ENCODE measurements at places on chromosomes 6 and 20.

DNA sequence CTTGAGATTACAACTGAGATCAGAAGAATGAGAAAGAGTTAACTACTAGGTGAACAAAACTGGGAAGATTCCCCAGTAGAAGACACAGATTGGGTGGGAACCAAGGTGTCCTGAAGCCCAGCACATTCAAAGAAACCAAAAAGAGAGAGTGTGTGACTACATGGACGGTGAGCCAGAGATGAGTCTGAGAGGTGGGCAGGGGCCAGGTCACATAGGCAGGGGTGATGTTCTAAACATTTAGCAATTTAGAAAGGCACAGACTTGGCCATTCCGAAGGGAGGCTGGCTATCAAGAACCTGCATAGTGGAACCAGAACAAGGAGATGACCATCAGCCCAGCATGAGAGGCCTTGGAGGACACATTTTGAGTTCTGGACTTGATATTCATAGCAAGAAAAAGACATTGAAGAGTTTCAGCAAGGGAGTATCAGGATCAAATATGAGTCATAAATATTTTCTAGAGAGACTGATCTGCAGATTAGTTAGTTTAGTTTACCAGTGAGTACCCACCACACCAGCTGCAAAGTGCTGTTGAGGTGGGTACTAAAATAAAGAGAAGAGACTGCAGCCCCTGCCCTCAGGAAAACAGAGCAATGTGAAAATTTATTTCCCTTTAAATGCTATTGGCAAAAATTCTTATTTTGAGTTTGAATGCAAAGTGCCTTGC is 340.5 kb upstream of the PRDM1 start:
- DNase-seq: no peak

DNA sequence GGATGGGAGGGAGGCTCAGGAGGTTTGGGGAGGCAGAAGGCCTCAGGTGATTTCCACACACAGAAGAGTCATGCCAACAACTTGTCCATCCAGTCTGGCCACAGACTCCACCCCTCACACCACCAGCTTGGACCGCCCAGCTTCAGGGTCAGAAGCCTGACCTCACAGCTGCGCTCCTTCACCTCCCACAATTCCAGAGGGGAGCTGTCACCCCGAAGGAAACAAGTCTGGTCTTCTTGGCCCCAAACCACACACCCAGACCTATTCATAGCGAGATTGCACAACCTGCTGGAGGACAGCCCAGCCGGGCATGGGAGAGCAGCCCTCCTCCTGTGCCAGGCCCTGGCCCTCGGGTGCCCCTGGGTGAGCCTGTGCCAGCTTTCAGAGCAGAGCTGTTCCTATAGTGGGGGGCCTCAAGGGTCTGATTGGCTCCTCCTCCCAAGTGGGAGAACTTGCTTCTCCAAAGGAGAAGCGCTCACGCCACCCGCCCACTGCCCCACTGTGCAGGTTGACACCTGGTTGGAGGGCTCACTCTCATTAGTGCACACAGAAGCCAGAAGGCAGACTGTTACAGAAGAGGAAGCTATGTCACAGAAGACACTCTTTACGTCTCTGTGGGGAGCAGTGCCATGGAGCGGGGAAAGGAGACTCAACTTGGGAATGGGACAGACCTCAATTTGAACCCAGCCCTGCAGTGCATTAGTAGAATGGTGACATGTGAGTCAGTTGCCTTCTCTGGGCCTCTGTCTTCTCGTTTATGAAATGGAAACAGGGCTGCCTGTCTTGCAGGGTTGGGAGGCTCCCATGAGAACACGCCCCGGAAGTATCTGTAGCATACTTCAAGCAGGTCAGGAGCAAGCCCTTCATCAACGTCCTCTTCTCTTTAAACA is 128.8 kb downstream of the FOXO3 start:
- peak; percentile 96 for DNase-seq

- DNase-seq: no peak
Observed at GRCh38 chr6:115544765-115545671, 515.7 kb downstream of the FRK start.

DNA sequence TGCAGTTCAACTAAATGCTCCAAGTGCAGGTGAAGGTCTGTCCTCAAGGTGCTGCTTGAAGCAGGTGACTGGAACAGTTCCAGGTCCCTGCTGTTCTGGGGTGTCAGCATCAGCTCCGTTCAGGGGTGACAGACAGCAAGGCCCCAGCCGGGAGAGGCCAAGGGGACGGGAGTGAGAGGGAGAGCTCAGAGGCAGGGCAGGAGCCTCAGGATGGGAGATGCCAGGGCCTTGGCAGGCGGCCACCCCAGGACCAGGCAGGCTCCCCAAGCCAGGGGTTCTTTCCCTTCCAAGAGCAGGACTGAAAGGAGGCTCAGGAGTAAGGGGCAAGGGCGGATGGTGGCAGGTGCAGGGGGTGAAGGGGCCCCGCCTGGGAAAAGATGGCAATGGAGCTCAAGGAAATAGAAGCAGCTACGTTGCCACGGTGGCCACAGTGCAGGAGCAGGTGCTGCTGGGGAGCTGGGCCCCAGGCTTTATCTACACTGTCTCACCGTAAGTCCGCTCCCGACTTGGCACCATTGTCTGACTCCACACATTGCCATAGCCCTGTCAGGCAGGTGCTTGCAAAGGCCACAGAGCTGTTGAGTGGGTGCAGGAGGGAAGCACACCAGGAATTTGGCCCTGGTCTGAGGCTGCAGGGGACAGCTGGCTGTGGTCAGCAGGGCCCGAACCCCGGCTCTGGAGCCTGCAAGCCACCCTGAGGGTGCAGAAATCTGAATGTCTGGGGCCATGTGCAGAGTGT is 43.1 kb downstream of the ERMARD start:
- no peak for DNase-seq

DNA sequence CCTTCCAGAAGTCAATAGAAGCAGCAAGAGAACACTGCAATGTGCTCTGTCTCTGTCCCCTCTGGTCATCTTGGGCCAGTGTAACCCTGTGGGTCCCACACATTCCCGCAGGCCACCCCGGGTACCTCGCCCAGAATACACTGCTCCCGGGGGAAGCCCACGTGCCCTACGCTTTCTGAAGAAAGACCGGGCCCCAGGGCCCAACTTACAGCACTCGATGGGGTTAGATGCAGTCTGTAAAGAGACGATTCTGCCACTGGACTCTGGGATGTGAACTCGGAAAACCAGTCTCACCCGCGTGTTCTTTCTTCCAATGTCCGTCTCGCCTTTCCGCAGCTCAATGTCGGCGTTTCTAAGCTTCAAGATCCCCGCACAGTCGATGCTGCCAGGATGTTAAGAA is 68.7 kb downstream of the NFATC2 start:
- no peak for DNase-seq

GRCh38 chr6:6331393-6331792 is 10.9 kb upstream of the F13A1 start:
- no peak for DNase-seq

- no peak for DNase-seq
Observed at GRCh38 chr6:107179004-107179403, 63.7 kb upstream of the BEND3 start.
